ENCODE measurements at places on chromosomes 4 and X.

GRCh38 chrX:10370976-10371375 lies 214.2 kb downstream of the CLCN4 start:
- no peak for DNase-seq

GRCh38 chrX:153493085-153493484 lies 1.7 kb upstream of the BGN start:
- DNase-seq: no peak

GRCh38 chr4:36841583-36842326 lies 402.8 kb upstream of the NWD2 start:
- DNase-seq: no peak

- DNase-seq: no peak
These were observed 63.3 kb downstream of the FAT1 start for GRCh38 chr4:186660403-186660802.

GRCh38 chrX:34655501-34656455 lies 1.3 kb downstream of the TMEM47 start:
- DNase-seq: no peak

GRCh38 chrX:82208975-82209374 lies 1007.1 kb downstream of the SH3BGRL start:
- no peak for DNase-seq

DNA sequence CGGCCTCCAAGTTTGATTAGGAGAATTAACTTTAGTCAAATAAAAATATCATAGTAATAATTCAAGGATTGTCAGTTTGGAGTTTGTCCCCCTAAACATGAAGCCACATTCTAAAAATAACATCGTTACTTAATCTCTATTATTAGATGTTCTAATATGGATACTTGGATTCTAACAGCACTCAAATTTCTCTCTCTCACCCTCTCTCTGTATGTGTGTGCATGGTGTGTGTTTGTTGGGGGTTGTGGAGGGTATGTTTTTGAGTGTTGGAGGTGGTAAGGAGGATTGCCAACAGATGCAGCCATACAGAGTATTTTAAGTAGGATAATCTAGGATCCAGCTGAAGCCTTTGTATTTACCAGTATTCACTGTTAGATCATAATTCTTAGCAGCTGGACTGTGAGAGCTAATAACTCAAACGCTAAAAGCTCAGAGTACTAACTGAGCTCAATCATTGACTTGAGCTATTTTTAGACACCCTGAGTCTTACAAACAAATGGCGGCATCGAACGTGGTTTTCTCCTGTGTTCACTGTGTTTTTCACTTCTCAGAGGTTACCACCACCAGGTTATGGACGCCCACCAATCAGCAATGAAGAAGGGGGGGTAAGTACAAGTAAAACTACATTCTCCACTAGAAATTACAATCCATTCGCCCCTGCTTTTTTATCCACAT lies 8.8 kb downstream of the ENAM start:
- no peak for DNase-seq

DNA sequence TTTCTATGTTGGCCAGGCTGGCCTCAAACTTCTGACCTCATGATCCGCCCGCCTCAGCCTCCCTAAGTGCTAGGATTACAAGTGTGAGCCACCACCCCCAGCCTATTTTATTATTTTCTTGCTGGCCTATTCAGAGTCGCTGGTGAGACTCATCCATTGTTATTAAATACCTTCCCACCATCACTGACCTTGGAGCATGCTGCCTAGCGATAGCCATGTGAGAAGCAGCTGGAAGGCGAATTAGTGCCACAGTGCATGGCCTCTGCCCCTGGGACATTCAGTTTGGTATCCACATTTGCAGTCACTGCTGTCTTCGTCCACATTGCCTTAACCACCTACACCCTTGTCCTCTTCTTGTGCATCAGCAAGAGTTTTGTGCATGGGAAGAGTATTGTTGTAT lies 32.4 kb upstream of the NMU start:
- DNase-seq: no peak

GRCh38 chr4:40314951-40315350 lies 20.2 kb upstream of the CHRNA9 start:
- no peak for DNase-seq
